ENCODE measurements at places on chromosomes 13 and 19.

DNA sequence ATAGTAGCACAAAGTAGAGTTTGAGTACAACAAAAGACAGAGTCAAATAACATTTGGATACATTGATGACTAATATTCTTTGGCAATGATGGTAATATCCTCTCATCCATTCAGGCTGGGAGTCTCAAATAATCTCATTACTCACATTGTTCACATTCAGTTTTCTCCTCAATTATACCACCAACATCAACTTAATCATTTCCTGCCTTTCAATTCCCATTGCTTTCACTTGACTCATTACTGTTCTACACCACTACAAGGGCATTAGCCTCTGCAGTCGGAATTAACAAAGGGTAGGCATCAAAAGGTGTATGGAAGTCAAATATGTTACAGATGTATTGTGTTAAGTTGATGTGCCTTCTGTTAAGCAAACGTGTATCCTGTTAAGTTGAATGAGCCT lies 518.4 kb upstream of the SLITRK1 start:
- peak; percentile 13 for DNase-seq

- DNase-seq: no peak
Measured at GRCh38 chr19:48498595-48499311, 12.9 kb downstream of the LMTK3 start.

DNA sequence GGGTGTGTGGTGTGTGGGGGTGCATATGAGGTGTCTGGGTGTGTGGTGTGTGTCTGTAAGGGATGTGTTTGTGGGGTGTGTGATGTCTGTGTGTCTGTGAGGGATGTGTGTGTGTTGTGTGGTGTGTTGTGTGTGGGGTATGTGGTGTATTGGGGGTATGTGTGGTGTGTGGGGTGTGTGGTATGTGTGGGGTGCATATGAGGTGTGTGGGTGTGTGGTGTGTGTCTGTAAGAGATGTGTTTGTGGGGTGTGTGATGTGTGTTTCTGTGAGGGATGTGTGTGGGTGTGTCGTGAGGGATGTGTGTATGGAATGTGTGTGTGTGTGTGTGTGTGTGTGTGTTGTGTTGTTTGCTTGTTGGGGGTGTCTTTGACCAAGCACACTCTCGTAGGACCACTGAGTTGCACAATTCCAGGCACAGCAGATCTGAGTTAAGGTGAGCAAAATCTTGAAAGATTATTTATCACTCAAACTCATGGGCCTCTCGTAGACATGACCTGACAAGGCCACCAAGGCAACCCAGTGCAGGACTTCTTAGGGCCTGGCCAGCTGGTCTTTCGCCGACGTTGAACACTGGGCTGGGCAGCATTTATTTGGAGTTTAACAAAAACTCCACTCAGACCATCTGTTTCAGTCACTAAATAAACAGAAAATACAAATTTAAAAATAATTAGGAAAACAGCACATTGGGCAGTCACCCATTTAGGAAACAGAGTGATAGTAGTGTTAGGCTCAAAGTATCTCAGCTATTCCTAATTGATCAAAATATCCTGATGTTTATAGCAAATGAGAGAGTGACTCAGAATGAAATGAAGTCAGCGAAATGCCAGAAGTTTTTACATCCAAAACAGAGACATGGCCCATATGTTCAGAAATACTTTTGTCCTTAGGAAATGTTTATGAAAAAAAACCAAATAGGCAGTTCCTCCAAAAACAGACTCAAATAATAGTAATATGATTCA lies 301.1 kb downstream of the FGF9 start:
- no peak for DNase-seq

DNA sequence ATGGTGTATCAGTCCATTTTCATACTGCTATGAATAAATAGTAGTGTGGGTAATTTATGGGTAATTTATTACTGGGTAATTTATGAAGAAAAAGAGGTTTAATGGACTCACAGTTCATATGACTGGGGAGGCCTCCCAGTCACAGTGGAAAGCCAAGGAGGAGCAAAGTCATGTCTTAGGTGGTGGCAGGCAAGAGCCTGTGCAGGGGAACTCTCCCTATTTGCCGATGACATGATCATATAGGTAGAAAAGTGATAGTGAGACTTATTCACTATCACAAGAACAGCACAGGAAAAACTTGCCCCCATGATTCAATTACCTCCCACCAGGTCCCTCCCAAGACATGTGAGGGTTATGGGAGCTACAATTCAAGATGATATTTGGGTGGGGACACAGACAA lies 1137.7 kb downstream of the UQCRFS1 start:
- no peak for DNase-seq

DNA sequence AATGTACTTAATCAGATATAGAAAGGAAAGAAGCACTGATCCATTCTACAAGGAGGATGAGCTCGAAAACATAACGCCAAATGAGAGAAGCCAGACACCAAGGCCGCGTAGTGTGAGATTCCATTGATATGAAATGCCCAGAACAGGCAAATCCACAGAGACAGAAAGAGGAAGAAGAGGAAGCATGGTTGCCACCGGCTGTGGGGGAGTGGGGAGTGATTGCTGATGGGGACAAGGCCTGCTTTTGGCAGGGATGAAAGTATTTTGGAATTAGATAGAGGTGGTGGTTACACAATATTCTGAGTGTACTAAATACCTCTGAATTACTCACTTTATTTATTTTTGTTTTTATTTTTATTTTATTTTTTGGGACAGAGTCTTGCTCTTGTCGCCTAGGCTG lies 50.2 kb upstream of the KLF2 start:
- DNase-seq: no peak

DNA sequence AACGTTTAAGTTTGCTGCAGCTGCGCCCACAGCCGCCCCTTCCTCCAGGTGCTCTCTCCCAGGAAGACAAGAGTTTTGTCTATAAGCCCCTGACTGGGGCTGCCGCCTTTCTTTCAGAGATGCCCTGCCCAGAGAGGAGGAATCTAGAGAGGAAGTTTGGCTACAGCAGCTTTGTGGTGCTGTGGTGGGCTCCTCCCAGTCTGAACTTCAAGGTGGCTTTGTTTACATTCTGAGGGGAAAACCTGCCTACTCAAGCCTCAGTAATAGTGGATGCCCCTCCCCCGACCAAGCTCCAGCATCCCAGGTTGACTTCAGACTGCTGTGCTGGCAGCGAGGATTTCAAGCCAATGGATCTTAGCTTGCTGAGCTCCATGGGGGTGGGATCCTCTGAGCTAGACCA lies 6.4 kb upstream of the ERICH6B start:
- no peak for DNase-seq

DNA sequence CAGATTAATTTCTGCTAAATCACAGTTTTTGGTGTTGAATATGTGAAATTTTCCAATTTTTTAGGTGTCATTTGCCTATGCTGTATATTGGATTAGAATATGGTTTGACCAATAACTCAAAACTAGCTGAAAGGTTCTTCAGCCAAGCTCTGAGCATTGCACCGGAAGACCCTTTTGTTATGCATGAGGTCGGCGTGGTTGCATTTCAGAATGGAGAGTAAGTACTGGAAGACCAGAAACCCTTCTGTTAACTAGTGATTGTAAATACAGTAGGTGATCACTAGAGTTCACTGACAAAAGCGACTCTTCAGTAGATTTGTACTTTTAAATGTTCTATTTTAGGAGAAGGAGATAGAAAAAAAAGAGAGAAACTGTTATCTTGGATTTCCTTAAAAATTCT lies 22.3 kb downstream of the CDC16 start:
- DNase-seq: no peak

GRCh38 chr13:111903143-111903542 lies 163.8 kb upstream of the SOX1 start:
- DNase-seq: no peak

DNA sequence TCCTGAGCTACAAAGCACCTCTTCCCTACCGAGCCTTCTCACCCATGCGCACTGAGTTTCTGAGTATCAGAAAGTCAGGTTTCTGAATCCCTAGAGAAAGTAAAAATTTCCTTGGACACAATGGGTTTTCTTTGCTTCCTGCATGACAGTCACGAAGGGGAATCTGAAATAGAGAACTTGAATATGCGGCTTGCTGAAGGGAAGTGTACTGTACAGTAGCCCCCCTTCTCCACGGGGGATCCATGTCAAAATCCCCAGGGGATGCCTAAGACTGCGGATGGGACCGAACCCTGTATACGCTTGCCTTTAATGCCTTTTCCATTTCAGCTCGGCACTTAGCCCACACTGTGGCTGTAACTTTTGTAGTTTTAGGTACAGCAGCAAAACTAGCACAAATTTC lies 107.9 kb downstream of the GGACT start:
- DNase-seq: no peak

- DNase-seq: peak; percentile 67
Measured at GRCh38 chr19:15331419-15332310, 674 bp downstream of the BRD4 start.

DNA sequence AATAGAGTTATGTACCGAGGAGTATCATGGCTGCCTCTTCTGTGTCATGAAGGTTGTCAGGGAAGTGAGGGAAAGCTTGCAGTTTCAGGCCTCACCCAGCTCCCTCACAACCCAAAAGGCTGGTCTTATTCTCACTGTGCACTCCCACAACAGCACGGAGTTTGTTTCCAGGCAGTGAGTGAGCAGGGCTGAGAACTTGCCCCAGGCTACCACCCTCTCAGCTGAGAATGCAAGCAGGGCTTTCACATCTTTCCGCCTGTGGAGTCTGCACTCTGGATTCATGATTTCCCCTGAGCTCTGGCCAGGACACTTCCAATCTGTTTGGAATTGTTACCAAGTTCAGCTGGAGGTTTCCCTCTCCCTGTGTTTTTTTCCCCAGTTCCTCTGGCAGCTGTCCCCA lies 2284.7 kb upstream of the PCDH20 start:
- DNase-seq: no peak

- DNase-seq: no peak
Measured at GRCh38 chr13:100461309-100462030, 127.1 kb downstream of the GGACT start.

DNA sequence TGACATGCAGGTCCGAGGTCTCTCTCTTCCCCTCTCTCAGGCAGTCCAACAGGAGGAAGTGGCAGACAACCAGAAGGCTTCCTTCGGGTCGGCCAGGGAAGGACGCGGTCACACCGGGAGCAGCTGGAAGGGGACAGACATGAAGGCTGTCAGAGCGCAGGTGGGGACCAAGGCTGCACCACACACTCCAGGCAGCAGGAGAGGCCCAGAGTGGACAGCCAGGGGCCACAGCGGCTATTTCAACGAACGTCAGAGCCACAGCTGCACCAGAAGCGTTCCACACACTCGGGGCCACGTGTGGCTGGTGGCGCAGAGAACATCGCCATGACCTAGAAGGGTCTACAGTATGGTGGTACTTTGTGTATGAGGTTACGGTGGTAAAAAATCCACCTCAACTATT lies 16.0 kb upstream of the SLC39A3 start:
- no peak for DNase-seq

- no peak for DNase-seq
Measured at GRCh38 chr19:6970443-6970842, 50.8 kb downstream of the MBD3L2B start.

- no peak for DNase-seq
Measured at GRCh38 chr19:17929056-17929455, 3.8 kb upstream of the CCDC124 start.

DNA sequence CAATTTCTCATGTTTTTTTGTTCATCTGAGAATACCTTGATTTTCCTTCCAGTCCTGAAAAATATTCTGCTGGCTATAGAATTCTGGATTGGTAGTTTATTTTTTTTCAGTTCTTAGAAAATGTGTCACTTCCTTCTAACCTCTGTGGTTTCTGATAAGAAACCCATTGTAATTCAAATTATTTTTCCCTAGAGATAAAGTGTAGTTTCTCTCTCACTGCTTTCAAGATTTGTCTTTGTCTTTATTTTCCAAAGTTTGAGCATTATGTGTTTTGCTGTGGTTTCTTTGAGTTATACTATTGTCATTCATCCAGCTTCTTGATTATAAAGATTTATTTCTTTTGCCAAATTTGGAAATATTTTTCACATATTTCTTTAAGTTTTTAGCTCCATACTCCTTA lies 324.0 kb upstream of the SPRY2 start:
- no peak for DNase-seq

DNA sequence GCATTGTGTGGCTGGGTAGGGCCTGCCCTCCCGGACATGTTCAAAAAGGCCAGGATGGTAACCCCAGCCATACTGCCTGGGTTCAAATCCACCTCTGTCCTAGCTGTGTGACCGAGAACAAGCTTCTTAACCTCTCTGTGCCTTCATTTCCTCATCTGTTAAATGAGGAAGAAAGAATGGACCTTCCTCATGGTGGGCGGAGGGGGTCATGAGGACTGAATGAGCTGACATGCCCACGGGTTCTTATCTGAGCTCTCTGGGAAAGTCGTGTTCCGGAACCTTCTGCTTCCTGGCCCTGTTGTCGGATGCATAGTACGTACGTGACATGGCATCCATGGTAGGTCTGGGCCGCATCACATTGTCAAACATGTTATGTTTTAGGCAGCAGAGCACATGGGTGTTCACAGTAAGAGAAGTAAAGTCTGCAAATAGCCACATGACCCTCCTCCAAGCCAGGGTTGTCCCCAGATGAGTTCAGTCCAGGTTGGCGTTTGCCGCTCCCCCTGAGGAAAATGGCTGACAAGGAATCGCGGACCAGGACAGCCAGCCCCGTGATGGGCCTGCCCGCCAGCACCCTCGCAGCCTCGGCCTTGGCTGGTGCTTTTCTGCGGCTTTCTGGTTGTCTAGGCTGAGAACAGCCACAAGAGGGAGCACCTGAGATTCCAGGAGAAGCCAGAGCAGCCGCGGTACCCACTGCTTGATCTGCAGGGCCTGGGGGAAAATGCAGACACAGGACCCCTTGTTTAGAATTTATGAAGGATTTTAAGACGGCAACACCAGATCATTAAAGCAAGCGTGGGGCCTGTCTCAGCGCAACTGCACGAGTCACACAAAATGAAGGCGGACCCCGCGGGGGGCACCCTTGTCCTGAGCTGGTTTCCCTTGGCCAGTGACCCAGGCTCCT lies 2.4 kb upstream of the NTN5 start:
- peak; percentile 90 for DNase-seq

DNA sequence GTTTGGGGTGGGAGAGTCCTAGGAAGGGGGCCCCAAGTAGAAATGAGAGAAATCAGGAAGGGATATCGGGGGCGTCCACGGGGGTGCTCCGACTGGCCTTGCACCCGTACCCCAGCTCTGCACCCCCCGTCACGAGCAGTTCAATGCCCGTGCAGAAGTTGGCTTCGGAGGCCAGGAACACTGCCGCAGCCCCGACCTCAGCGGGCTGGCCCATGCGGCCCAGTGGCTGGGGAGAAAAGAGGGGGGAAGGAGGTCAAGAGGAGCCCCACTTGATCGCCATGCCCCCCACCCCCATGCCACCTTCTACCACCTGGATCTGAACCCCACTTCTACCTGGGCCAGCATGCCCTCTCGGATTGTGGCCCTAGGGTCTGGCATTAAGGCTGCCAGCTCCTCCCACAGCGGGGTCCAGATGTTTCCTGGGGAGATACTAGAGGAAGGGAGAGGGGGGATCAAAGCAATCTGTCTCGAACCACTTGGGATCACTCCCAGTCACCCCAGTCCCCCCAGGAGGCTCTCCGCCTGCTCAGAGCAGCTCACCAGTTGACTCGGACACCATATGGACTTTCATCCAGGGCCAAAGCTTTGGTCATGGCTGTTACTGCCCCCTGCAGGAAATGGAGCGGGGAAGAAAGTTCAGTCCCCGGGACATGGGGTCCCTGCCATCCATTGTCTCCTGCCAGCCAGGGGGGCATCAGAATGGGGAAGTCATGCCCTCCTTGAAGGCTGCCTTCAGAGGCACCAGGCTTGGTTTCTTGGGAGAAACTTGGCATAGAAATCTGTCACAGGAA lies 2.5 kb upstream of the BCAT2 start:
- no peak for DNase-seq

GRCh38 chr13:107803822-107804495 lies 411.4 kb downstream of the LIG4 start:
- no peak for DNase-seq

- DNase-seq: peak; percentile 30
Measured at GRCh38 chr13:22014469-22014868, 343.6 kb downstream of the FGF9 start.

- DNase-seq: peak; percentile 21
Measured at GRCh38 chr13:25732111-25732865, 319.5 kb downstream of the SHISA2 start.

Measured in urothelium cell line (cell line).